ENCODE measurements at places on chromosomes 7 and 10.

- DNase-seq, result no peak
Measured at GRCh38 chr10:70956029-70956759, 67.8 kb upstream of the PCBD1 start.

DNA sequence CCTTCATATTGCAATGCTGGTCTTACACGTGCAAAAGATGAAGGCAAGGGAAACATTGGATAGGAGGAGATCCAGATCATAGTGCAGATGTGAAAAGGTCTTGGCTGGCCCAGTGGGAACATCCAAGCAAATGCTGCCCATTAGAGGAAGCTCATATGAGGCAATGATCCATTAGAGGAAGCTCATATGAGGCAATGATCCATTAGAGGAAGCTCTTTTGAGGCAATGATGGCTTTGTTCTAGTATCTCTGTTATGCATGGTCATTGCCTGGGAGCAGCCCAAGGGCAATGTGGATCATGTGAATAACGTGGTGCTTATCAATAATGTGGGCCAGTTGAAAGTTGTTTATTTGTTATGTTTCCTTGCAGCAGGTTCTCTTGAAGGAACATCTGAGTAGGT is 37.8 kb downstream of the STEAP4 start:
- DNase-seq, result no peak

DNA sequence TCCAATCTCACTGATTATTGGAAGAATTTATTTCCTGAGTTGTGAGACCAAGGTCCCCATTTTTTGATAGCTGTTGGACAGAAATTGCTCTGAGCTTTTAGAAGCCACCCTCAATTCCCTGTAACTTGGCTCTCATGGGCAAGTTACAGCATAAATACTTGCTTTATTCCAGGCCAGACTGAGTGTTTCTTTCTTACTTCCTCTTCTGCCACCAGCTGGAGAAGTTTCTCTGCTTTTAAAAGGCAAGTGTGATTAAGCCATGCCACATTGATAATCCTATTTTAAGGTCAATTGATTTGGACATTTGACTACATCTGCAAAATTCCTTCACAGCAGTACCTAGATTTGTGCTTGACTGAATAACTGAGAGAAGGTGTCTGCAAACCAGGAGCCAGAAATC is 14.1 kb upstream of the TAS2R41 start:
- DNase-seq, result no peak

DNA sequence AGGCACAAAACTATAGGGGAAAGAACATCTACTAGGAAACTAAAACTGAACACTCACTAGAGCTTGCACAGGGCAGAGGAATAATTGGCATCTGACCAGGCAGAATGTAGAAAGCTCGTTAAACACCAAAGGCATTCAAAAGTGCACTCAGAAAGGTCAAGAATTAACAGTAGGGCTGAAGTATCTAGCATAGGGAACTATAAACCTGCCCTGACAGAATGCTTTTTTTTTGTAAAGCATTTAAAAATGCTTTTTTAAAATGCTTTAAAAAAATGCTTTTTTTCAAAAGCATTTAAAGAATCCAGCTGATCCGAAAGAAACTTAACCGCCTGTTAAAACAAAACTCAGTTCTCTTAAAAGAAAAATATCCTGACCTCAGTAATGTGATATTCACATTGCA is 74.6 kb upstream of the EGFR start:
- peak; percentile 11 for DNase-seq

DNA sequence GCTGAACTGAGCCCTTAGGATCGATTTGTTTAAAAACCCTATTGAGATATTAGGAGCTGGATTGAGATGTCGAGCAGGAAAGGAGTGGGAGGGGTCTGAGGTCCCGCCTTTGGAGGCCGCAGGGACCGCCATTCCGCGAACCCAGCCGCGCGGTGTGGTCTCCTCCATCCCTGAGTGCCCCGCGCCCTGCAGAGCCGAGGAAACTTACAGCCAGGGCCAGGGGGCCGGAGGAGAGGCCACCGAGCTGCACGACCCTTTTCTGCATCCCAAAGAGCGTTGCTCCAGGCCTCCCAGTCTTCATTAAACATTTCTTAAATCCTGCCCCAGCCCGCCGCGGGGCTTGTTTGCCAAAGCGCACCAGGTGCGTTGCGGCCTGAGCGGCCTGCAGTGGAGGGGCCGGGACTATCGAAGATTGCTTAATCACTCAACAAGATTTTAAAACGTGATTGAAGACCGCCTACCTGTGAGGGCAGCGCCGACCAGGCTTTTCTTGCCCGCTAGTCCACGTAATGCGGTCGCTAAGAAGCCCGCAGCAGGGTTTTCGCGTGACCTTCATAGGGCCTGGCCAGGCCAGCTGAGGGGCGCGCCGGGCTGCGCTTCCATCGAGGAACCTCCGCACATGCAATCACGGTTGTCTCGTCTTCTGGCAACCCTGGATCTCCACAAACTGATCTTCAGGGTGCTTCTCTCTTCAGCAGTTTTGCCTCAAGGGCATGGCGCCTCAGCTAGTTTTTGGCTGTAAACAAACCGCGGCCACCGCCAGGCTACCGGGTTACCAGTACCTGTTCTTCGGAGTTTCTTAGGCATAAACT is 2.0 kb upstream of the CTBP2 start:
- no peak for DNase-seq

DNA sequence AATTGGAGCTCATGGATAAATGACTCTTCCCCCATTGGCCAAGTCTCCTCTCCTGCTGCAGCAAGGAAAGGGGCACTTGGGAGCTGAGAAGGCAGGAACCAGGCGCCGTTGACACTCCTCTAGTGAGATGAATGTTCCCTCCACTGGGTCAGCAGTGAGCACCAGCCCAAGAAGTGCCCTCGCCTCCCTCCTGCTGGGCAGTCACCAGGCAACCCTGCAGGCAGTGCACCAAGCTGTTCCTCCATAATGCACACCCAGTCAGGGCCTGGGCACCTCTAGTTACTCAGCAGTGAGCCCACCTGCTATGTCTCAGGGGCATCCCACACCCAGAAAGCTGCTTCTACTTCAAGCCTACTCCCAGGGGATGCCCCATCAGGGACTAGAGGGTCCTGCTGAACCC is 84.3 kb downstream of the KCNMA1 start:
- DNase-seq, result no peak

DNA sequence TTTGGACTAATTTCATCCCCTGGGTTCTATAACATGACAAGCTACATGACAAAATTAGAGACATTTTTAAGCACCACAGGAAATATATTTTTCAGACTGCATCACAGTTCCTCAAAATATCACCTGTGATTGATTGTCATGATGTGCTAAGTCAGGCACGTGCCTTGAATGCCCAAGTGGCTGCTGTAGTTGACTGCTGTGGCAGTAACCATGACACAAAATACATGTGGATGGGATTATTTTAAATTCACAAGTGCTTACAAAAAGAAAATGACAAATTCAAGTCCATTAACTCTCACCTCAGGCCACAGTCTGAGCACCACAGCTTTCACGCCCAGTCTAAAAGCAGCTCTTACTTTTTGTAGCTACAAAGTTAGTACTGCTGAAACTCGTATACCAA is 45.5 kb downstream of the TNPO3 start:
- no peak for DNase-seq

GRCh38 chr7:40717242-40717641 is 582.4 kb downstream of the SUGCT start:
- peak; percentile 25 for DNase-seq

GRCh38 chr10:44696496-44696895 is 214.6 kb upstream of the TMEM72 start:
- DNase-seq, result peak; percentile 90

DNA sequence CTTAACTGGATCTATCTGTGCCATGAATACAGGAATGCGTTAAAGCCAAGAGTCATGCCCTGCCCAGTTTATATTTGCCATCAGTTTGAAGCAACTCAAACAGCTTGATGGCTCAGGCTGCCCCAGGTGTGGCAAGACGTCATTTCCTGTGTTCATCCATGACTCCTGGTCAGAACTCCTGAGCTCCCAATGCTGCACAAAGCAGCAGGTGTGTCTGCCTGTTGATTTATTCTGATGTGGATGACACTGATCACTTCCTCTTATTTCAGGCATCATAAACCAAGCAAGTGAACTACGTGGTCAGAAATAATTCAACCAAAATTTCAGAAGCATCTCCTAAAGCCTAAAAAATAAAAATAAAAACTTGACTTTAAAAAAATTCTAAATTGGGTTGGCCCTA is 68.5 kb downstream of the EZH2 start:
- DNase-seq, result no peak

- DNase-seq, result no peak
Measured at GRCh38 chr10:125709553-125710474, 9.7 kb upstream of the EDRF1 start.

GRCh38 chr10:25382029-25382810 is 207.4 kb downstream of the GPR158 start:
- DNase-seq, result no peak

DNA sequence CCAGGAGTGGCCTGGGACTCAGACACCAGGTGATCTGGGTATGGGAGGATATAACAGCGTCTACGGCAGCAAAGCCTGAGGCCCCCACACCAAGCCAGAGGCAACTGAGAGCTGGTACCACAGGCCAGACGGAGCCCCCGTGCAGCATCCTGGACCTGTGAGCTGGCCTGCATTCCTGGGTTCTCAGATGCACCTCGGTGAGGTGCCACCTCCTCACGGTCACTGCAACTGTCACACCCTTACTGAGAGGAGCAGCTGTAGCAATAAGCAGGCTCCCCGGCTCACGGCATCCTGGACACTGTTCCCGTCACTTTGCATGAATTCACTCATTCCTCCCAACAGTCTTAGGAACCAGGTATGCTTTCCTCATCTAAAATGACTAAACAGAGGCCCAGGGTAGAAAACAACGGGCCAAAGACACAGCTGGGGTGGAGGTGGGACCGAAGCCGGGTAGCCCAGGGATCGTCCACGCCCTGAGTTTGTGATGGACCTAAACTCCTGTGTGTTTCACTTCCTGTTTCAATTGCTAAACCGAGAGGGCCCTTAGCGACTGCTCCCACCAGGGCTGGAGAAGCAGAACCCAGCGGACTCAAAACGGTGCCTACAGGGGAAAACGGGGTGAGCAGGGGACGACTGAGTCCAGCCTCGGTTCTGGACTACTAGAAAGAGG is 98.7 kb downstream of the CTBP2 start:
- no peak for DNase-seq

DNA sequence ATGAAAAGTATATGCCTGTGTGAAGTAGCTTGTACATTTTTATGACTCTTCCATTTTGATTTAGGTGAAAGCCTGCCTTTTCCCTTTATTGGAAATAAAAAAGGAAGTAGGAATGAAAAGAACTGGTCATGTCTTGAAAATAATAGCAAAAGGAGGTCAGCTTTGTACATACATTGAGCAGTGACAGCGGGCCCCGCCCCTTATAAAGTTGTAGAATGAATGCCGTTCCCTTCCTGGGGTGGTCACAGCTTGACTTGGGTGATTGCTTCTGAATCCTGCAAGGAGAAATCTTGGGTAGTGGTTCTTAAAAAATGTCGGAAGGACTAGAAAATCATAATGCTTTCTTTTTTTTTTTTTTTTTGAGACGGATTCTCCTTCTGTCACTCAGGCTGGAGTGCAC is 31.7 kb downstream of the CAMK1D start:
- DNase-seq, result no peak

DNA sequence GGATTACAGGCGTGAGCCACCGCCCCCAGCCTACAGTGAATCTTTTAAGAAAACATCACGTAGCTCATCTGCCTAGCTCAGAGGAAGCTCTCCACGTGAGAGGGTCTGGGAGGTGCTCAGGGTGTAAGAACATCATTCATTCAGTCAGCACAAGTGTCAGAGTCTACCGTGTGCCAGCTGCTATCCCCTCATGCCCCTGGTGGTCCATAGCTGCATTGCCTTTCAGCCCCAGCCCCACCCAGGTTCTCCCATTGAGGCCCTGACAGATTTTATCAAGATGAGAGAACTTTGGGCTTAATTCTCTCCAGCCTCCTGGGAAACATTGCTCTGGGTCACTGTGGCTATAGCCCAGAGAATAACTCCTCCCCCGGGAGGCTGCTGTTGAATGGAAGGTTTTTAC is 45.1 kb downstream of the ZNF503 start:
- no peak for DNase-seq

DNA sequence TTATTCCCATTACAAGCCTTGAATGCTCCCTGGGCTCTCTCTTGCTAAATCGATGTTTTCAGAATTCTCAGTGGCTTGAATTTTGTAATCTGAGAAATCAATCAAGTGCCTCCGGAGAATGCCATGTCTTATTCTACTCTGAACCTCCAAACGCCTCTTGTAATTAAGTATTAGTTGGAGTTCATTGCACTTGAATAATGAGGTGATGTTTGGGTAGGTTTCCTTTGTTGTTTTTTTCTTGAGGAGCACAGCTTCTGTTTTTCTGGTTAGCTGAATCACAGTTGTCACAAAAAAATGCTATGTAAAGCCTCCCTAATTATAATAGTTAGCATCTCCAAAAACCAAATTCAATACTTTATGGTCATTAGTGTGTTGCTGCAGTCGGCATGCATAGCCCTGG is 100.3 kb downstream of the PLPP4 start:
- DNase-seq, result no peak

DNA sequence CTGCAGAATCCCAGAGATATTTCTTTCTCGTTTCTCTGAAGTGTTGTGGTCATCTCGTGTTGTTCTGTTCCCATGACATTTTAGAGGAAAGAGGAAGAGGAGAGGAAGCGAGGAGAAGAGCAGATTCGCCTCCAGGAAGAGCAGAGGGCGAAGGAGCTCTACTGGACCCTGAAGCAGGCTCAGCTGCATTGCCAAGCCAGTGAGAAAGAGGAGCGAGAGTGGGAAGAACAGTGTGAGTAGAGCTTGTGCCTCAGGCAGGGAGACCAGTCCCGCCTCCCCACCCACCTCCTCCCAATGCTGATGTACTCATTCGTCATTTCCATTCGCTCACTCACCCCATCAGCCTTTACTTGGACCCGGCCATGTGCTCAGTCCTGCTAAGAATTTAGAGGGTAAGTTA is 50.8 kb downstream of the SH2D4B start:
- DNase-seq, result no peak

- no peak for DNase-seq
Measured at GRCh38 chr10:34941471-34942357, 126.6 kb upstream of the PARD3 start.

DNA sequence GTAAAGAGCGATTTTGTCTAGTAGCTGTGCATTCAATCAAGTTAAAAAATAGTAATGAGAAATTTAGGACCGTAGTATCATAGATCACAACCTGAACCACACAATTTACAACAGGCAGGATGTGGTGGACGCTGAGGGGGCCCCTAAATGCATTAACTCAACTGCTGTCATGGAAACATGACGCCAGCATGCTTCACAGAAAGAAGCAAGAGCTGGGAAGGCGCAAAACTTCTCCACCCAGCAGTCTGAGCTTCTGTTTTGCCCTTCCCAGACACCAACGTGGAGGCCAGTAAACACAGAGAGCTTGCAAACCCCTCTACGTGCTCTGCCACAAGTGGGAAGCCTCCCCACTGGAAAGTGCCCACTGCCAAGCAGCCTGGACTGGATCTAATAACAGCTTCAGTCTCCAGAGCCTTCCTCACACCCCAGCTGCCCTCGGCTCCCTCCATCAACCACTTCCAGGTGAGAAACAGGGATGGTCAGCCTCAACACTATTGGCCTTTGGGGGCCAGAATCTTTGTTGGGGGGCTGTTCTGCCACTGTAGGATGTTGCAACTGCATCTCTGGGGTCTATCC is 151.8 kb downstream of the SFMBT2 start:
- no peak for DNase-seq

GRCh38 chr7:47715631-47716068 is 133.7 kb upstream of the TNS3 start:
- DNase-seq, result no peak

- no peak for DNase-seq
Measured at GRCh38 chr10:73836427-73836980, 25.1 kb upstream of the NDST2 start.
